ENCODE measurements at places on chromosomes 1 and 21. TPM values are rescaled to one million over a fixed set of nuclear protein-coding genes. Genes with fewer than 3 reads are reported as not detected.

Gene RGS13
- not detected for total RNA-seq

Gene CR2
- total RNA-seq: not detected

Gene LCE1E
- total RNA-seq: not detected

Gene GJB4
- not detected for total RNA-seq

Gene OR2T2
- total RNA-seq: not detected

Gene GPR61
- total RNA-seq: 5.9 TPM

Gene MCOLN3
- total RNA-seq: not detected

Gene SLFNL1
- 4.4 TPM for total RNA-seq

Gene CD84
- 1.6 TPM for total RNA-seq

Gene FAM151A
- total RNA-seq: not detected

Gene GART
- total RNA-seq: 117 TPM

Gene TNFAIP8L2
- 0.94 TPM for total RNA-seq

Gene AIRE
- total RNA-seq: not detected

Gene CD1C
- total RNA-seq: not detected

Gene RORC
- total RNA-seq: not detected

Gene OR6Y1
- total RNA-seq: not detected

Gene MACO1
- 73.2 TPM for total RNA-seq

Gene NPR1
- under 0.01 TPM for total RNA-seq

Gene CASZ1
- 0.63 TPM for total RNA-seq

Gene HRNR
- total RNA-seq: not detected

Gene GSTM1
- total RNA-seq: 10.3 TPM
